RWPE2 (cell line): ENCODE measurements at places on chromosomes 4 and X.

GRCh38 chr4:12244973-12245372, 816.3 kb upstream of the HS3ST1 start:
- DNase-seq = no peak

- DNase-seq = no peak
These were observed 69.5 kb downstream of the SHROOM2 start for GRCh38 chrX:9855561-9856283.

GRCh38 chrX:17860811-17861488, at the start of gene RAI2:
Gene RAI2, minus strand, starts transcription at chrX:17861298. Its CDS starts 59,288 bp downstream, at chrX:17802010.
- DNase-seq = no peak

- no peak for DNase-seq
These were observed 25.4 kb upstream of the IL2 start for GRCh38 chr4:122481766-122482405.

- no peak for DNase-seq
These were observed 35.4 kb upstream of the TMSB15B start for GRCh38 chrX:103927030-103927429.

- DNase-seq = no peak
These were observed 228.8 kb downstream of the SPCS3 start for GRCh38 chr4:176548571-176548970.

GRCh38 chr4:149294601-149295000, 521.0 kb downstream of the IQCM start:
- no peak for DNase-seq

GRCh38 chrX:50152456-50152855, 48.4 kb downstream of the AKAP4 start:
- no peak for DNase-seq

GRCh38 chrX:96707804-96708203, 23.2 kb downstream of the DIAPH2 start:
- no peak for DNase-seq

DNA sequence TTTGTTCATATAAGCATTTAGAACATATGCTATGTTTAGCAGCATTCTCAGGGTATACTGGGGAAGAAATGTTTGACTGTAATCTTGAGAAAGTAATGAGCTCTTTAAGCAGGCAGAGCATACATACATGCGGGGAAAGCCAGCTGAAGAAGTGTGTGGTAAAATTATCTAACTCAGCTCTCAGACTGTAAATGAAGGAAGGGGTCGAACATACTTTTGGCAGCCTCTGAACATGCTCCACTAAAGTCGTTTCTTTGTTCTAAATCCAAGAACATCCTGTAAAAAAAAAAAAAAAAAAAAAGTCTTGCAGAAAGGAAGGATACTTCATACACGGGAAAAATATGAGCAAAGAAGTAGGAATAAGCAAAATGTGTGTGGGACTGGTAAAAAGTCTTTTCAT, 224.8 kb downstream of the GRID2 start:
- no peak for DNase-seq

DNA sequence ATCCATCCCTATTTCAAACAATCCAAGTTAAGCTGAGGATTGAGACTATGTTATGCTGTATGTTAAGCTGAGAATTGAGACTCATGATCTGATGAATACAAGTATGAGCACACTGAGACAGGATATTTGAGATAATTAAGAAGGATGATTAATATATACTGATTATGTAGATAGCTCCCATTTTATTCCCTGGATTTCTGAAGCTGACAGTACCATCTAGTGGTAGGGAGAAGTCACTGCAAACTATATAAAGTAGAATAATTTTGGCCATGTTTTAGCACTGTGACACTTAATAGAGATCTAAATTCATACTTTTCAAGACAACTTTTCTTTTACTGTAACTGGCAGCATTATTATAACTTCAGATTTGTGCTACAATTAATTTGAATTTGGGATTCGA, 63.8 kb upstream of the HPRT1 start:
- no peak for DNase-seq

GRCh38 chr4:144647095-144647561, 1.2 kb downstream of the HHIP start:
- no peak for DNase-seq

DNA sequence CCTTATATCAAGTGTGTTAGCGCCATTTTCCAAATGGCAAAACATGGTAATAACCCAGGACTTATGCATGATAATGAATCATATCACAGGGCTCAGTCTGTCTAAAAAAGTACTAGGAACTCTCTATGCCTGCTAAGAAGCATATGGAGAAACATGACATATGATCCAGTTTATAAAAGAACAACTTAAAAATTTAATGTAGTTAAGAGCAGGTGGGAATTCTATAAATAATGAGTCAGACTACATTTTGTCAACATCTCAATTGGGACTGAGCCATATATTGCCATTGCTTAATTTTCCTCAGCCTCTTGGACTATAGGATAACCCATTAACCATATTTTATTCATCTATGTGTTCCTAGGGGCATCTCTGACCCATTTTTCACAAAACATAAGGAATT, 360.4 kb upstream of the AGA start:
- no peak for DNase-seq

DNA sequence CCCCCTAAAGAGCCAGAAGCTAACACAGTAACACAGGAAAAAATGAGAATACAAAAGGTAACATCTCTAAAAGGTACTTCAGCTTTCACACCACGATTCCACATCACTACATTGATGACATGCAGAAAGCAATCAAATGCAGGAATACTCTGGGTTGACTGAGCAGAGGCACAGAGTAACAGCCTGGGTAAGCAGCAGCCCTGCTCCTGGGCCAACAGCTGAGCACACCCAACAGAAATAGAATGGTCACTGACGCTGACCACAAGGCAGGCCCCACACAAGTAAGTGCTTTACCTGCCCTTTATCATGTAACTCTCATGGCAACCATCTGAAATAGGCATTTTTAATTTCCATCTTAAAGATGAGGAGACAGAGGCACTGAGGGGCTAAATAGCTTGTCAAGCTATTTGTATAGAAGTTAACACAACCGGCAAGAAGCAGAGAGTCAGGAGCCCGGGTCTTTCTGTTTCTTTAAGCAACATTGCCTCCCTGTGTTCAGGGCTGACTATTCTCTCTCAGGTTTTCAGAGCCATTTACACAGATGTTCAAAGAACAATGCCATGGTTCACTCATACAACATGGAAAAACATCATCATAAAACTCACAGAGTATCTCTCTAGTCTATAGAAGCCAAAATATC, 168.9 kb downstream of the ZNF674 start:
- no peak for DNase-seq

GRCh38 chr4:156889616-156890594, 81.7 kb downstream of the PDGFC start:
- no peak for DNase-seq

- DNase-seq = no peak
These were observed 138.0 kb upstream of the SMIM31 start for GRCh38 chr4:164615964-164616363.

DNA sequence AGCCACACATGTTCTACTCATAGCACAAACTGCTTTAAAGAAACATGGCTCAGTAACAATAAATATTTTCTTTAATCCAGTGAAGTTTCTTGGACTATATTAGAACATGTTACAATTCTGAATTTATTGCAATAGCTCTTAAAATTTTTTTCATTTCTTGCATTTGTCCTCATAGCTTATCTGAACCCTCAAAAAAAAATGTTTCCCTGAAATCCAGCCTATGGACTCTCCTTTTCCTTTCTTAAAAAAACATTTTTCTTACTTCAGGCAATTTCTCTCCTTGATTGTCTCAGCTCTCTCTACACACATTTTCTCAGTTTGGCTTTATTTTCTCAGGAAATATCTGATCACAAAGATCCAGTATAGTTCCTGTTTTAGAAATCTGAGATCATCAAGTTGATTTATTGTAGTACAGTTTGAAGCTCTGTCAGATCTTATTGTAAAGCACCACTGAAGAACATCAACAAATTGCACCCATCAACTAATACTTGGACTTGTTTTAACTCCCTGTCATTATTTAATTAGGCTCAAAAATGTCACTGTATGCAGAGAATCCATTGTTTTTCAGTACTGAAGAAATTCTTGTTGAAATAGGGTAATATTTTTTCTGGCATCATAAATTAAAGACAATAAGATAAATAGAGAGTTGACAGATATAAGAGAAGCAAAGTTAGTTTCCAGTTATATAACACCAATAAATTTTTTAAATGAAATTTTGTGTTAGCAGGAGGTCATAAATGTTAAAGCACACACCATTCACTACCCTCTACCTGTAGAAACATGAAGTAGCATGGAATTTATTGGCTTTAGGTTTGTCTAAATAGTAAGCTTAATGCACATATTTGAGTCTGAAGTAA, 317.7 kb downstream of the ARHGAP24 start:
- DNase-seq = no peak

DNA sequence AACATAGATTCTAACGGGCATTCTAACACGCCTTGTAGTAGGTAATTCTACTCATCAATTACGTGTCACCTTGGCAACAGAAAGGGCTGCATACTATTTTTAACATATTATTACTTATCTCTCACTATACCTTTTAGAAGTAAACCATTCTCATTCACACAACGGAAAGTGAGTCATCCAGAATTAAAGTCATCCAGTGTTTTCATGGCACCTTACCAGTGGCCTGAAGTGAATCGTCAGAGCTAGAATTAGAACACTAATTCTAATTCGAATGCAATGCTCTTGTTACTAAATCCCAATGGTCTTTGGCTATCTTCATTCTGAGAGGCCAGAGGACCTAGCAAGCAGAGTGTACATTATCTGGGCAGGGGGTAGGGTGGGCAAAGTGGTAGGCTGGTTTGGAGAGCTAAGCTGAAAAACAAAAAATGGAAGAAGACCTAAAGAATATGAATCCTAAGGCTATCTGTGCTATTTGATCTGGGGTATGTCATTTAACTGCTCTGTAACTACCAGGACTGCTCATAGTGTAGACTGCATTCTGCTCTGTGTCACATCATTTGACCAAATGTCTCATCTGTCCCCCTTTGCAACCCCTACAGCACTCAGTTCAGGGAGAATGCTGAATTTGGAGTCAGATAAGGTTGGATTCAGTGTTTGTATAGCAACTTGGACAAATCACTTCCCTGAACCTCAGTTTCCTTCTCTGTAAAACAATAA, 96.5 kb downstream of the HDAC8 start:
- no peak for DNase-seq

- no peak for DNase-seq
These were observed 7.1 kb downstream of the NKX3-2 start for GRCh38 chr4:13537011-13537831.

GRCh38 chr4:149574971-149575370, 240.7 kb downstream of the IQCM start:
- no peak for DNase-seq

GRCh38 chrX:72243472-72243871, 4.6 kb upstream of the ERCC6L start:
- DNase-seq = no peak

DNA sequence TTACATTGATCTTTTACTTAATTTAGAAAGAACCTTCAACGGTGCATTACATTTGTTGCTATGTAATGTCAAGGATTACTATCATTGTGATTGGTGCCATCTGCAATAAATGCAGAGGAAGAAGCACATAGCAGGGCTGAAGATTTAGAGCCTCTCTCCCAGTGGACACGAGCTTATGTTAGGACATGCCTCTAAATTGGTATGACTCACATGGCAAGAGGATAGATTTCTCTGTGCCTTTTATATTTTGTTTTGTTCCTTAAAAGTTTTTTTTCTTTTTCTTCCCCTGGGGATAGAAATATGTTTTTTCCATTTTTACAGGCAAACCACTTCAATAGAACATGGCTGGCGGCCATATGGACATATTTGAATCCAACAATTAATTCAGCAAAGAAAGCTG, 205.0 kb upstream of the HAND2 start:
- no peak for DNase-seq

DNA sequence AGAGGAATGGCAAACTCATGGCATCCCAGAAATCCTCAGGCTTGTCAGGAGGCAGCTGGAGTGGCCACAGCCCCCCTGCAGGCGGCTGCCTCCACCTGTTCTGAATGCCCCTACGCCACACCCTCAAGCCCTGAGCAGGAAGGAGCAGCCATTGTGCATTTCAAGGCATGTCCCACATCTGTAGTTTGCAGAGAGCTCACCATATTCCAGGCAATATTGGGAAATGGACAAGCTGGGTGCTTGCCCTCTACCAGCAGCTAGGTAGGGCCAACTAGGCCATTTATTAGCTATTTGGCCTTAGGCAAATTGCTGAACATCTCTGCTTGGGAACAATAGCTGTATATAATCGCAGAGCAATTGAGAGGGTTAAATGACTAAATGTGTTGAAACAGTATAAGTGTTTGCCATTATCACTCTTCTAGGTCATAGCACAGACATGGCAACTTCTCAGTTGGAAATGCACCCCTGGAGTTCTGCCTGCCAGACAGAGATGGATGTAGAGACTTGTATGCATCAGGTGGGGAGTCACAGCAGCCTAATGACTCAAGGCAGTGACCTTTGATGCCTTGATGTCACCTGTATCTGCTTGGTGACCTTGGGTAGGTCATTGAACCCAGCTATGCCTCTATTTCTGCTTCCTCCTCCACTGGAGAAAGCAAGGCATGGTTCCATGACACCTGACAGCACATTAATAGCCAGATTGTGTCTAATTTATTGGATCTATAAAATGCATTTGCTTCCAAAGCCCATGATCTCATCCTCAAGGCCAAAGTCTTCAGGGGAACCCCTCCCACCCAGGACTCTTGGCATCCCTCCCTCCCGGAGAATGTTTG, 52.8 kb downstream of the FHDC1 start:
- DNase-seq = no peak

- no peak for DNase-seq
These were observed 24.2 kb downstream of the PNMA6F start for GRCh38 chrX:153297376-153297775.

- DNase-seq = no peak
These were observed at the start of gene LRRC66 for GRCh38 chr4:52019936-52020657. Gene LRRC66, minus strand, starts transcription at chr4:52020363. Its CDS starts 2,750 bp downstream, at chr4:52017613.

GRCh38 chr4:13711233-13711785, 83.8 kb upstream of the BOD1L1 start:
- DNase-seq = no peak

GRCh38 chrX:105745863-105746262, 76.5 kb upstream of the NRK start:
- no peak for DNase-seq

DNA sequence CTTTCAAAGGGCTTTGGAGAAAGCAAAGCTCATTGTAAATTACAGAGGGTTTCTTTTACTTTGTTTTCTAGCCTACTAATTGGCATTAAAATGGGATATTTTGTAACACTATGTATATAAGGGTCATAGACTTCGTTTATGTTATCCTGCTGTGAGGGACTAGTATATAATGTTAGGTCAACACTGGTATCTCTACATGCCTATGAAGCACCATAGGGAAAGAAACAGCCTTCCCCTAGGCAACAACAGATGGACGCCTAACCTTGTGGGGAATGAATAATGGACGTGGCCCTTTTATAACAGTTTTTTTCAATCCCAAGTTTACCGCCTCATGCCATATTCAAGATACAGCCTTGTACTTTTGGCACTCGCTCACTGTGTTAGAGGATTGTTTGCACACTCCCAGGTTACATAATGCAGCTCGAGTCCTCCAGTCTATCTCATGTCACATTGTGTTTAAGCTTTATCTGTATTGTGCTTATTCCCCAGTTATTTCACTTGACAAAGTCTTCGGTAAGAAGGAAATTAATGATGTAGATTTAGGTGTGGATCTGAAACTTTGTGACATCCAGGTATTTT, 711.0 kb downstream of the RPA4 start:
- no peak for DNase-seq
